ENCODE measurements at places on chromosomes 6 and 20.

DNA sequence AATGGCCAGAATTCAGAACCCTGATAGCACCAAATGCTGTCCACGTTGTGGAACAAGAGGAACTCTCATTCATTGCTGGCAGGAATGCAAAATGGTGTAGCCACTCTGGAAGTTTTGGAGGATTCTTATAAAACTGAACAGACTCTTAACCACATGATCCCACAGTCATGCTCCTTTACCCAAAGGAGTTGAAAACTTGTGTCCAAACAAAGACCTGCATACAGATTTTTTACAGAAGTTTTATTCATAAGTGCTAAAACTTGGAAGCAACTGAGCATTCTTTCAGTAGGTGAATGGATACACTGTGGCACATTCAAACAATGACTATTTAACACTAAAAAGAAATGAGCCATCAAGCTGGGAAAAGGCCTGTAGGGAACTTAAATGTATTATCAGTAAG is 32.5 kb downstream of the PREP start:
- no peak for DNase-seq

GRCh38 chr6:113680301-113680700 is 176.8 kb upstream of the MARCKS start:
- no peak for DNase-seq

GRCh38 chr20:24915892-24916291 is 33.2 kb upstream of the CST7 start:
- DNase-seq, result no peak

DNA sequence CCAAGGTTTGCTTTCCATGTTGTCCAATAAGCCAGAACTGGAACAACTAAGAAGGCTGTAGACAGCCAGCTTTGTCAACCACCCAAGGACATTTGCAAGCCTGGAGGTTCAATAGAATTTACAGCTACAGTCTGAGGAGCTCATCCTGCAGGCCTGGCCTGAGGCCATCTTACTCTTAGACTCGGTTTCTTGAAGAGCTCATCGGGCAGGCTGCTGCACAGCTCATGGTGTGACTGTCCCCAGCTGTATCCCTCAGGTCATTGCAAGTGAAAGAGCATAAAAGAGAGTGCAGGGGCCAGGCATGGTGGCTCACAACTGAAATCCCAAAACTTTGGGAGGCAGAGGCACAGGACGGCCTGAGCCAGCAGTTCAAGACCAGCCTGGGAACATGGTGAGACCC is 96.9 kb upstream of the FOXQ1 start:
- no peak for DNase-seq

GRCh38 chr6:149111556-149112115 is 205.9 kb upstream of the TAB2 start:
- no peak for DNase-seq

DNA sequence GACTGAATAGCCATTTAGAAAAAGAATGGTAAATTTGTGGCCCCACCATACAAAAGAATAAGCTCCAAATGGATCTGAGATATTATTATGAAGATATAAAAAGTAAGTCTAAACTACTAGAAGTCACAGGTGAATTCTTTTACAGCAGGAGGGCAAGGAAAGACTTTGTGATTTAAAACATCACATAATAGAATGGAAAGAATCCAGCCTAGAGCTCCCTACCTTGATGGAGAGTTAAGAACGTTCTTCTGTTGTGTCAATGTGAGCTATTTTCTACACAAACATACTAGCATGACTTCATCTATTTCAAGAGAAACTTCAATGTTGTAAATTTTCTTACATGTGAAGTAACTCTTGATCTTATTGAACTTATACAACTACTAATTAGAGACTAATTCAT is 100.0 kb upstream of the NRSN1 start:
- no peak for DNase-seq

GRCh38 chr6:170114956-170115855 is 175.7 kb downstream of the DLL1 start:
- no peak for DNase-seq

DNA sequence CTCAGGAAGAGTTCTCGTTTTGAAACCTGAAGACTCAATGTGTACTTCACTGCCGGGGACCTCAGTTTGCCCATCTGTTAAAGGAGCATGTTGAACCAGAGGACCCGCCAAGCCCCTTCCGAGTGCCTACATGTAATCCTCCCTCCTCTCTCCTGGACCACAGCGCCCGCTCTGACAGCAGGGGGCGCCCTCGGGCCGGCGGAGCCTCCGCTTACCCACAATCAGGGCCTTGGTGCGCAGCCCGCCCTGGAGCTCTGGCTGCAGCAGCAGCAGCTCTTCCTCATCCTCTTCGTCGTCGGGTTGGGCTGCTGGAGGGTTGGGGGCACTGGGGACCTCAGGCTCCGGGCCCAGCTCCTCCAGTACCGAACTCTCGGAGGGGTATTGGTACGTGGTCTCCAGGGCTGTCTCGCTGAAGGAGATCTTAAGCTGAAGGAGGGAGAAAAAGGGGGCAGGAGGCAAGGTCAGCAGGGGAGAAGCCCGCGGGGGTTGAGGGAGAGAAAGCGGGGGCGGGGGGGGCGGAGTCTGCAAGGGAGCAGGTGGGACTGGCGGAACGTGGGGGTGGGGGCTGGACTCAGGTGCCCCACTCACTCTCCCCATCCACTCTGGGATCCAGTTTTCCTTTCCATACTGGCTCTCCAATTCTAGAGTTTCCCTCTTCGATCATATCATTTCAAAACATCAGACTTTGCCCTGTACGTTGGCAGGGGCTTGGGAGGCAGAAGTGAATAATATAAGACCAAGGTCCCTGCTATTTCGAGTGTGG is 6.3 kb upstream of the DHX16 start:
- peak; percentile 62 for DNase-seq

- DNase-seq, result peak; percentile 26
These were observed 88.2 kb downstream of the KCNB1 start for GRCh38 chr20:49394264-49394663.

GRCh38 chr6:126716826-126717509 is 377.1 kb downstream of the CENPW start:
- no peak for DNase-seq

- DNase-seq, result no peak
These were observed 242.7 kb downstream of the SOX4 start for GRCh38 chr6:21836277-21836676.

All from SJCRH30 (cell line).